ENCODE measurements at places on chromosomes 1 and 21.

DNA sequence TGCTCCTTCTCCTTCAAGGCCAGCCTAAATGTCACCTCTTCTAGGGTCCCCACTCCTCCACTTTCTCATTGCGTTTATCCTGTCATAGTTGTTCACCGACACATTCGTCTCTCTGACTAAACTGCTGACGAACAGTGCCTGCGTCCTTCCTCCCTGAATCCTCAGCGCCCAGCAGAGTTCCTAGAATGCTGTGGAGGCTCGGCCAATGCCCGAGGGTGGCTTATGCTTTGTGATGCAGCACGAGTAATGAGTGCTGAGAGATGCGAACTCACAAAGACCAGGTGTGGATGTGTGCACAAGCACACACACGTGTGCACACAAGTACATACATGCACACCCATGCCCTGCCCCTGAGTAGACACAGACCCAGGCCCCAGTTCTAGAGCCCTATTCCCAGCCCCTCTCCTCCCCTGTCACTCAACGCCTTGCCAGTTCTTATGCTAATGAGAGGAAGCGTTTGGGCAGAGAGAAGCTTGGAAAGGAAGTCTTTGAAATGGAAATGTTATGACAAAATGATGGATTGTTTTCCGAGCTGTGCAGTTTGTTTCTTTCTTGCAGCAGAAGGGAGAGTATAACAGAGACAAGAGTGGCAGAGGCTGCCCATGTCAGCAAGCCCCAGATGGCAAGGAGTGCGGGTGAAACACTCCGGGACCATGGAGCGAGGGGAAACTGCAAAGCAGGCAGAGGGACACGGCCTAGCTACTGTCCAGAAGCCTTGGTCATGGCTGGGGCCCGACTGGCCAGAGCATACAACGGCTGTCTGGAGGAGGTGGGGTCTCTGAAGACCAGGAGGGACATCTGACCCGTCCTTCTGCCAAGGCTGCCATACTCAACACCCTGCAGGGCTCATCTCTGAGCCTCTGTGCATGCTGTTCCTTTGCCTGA, 24.2 kb downstream of the KCNA10 start:
- no peak for DNase-seq

- peak; percentile 6 for DNase-seq
Observed at GRCh38 chr1:199308349-199308846, 669.6 kb downstream of the PTPRC start.

DNA sequence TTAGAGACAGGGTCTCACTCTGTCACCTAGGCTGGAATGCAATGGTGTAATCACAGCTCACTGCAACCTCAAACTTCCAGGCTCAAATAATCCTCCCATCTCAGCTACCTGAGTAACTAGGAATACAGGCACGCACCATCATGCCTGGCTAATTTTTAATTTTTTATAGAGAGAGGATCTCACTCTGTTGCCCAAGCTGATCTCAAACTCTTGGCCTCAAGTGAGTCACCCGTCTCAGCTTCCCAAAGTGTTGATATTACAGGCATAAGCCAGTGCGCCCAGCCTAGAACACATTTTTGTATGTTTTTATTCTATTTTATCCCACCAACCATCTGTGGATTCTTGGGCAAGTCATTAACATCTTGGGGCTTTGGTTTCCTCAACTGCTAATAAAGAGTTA, 100.5 kb downstream of the AK5 start:
- DNase-seq = no peak

DNA sequence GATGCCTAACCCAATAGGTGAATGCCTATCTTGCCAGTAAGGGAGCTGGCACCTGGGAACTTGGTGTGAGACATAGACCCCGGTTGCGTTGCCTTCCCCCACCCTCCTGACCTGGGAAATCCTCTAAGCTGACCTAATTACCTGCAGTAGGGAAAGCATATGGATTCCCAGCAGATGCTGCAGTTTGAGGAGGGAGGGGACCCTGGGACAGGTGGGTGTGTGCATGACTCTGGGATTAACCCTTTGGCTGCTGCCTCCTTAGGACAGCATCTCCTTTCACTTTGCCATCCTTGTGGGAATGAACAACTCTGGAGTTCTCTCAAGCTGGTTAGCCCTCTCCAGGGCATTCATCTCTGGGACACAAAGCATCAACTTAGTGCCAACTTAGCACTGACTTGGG, 16.4 kb upstream of the NFASC start:
- DNase-seq = no peak

DNA sequence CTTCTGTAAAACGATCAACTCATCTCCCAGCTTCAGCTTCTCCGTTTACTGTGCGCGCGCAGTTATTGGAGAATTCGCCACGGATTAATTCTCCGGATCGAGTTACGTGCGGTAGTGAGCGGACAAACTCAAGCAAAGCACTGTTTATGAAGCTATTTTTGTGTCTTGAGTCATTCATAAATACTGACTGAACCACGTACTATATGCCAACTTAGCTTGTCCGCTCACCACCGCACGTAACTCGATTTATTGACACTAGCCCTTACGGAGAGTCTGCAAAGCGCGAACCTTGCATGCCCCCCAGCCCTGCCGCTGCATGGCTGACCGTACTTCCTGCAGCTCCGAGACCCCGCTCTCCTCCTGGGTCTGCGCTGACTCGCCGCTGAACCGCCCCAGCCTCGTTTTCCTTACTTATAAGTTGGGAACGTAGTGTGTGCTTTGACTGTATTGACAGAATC, 773 bp downstream of the CHD1L start:
- peak; percentile 28 for DNase-seq

DNA sequence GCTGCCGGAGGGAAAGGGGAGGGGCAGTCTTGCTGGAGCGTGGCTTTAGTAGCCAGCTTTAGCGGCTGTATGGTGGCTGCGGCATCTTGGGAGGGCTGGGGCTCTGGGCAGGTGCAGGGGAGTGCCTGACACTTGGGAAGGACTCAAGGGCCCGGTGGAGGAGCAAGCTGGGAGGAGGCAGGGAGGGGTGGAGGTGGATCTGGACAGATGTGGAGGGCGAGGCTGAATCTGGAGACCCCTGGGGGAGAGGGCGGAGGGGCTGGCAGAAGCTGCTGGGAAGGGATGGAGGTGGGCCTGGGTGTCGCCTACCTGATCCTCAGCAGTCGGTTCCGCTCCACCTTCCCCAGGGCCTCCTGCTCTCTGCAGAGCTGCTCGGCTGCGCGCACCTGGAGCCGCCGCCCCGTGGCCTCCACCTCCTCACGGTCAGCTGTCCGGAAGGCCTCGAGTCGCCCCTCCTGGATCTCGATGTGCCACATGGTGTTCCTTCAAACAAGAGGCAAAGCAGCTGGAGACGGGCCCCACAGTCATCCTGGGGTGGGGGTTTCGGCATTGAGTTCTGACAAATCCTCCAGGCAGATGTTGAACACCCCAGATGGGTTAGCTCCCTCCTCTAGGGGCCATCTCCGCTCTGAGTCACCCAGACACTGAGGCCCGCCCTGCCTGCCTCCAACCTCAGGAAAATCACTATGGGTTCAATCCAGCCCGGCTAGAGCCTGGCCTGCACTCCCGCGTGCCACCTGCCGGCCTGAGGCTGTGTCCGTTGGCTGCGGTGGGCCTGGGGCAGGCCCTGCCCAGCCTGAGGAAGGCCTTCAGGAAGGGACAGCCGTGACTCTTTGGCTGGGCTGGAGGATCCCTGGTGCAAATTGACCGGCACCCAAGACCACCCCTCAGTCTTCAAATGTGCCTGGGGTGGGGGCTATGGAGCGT, 29.6 kb downstream of the CFAP74 start:
- DNase-seq = no peak

GRCh38 chr1:156801409-156802121, 15.1 kb downstream of the SH2D2A start:
- no peak for DNase-seq

DNA sequence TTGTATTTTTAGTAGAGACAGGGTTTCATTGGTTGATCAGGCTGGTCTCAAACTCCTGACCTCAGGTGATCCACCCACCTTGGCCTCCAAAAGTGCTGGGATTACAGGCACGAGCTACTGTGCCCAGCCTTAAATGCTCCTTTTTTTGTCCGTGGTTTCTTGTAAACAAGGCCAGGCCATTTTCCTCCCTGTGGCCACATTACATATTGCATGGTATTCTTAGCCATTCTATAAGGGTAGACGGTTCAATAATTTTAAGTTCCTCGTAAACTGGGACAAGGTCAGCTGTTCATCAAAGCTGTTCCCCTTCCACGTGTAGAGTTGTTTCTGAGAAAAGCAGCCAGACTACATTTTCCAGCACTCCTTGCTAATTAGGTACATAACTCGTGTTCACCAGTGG, 10.3 kb upstream of the LUZP1 start:
- no peak for DNase-seq

- no peak for DNase-seq
Observed at GRCh38 chr1:65256860-65257708, 52.3 kb upstream of the DNAJC6 start.

- no peak for DNase-seq
Observed at GRCh38 chr1:18569811-18570545, 60.7 kb upstream of the PAX7 start.

GRCh38 chr1:221712198-221712684, 29.6 kb downstream of the DUSP10 start:
- DNase-seq = peak; percentile 54

DNA sequence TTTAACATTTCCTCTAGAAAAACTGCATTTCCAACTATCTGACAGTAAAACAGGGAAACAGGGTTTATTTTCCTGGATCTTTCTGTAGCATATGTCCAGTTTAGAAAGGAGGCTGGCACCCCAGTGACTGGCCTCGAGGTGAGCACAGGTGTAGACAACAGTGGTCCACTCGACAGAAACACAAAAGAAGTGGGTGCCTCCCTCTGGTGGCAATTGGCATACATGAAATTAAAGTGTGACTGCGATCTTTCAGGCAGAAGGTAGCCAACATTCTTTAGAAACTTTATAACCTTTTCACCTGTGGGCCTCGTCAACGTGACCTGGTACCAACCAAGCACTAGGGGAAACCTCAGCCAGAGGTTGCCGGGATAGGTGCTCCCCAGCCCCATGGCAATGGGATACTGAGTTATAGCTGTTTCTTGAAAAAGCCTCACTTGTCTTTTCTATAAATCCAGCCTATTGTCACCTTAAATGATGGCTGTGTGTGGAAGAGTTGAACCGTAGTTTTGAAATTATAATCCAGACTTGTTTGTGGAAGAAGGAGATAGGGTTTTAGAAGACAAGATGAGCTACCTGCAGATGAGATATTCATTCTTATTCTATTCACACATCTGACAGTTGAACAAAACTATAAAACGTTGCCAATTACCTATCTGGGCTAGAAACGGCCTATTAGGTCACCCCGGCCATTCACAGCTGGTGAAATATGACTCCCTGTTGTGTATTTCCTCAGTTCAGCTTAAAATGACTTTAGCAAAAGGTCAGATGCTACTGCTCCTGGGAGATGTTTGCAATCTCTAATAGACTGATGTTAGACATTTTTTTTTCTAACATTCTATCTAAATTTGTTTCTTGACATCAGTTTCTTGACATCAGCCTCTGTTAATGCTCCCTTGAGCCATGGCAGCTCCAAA, 44.3 kb downstream of the PCP4 start:
- DNase-seq = no peak

- no peak for DNase-seq
Observed at GRCh38 chr1:178126261-178126660, 32.4 kb downstream of the RASAL2 start.

DNA sequence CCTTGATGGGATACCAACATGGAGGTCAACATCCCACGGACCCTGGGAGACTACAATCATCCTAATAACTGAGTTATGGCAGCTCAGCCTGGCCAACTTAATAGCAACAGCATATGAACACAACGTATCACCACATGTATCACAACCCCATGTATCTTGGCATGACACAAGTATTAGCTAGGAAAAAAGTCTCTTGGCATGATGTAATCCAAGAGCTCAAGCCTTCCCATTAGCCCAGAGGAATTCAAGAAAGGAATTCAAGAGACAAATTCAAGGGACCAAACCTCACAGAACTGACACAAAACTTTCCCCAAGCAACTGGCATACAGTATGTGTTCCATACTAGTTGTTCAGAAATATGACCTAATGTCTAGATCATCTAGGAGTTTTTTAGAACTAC, 100.9 kb upstream of the HMGB4 start:
- no peak for DNase-seq

Data from GM10248 (cell line).